HFF-Myc (cell line): ENCODE measurements at places on chromosomes 12 and 14.
A peak's percentile ranks its signal among the peaks of the same experiment; 100 is the strongest.

GRCh38 chr12:27330846-27331245, 1.8 kb upstream of the BMAL2 start:
- DNase-seq, result no peak

DNA sequence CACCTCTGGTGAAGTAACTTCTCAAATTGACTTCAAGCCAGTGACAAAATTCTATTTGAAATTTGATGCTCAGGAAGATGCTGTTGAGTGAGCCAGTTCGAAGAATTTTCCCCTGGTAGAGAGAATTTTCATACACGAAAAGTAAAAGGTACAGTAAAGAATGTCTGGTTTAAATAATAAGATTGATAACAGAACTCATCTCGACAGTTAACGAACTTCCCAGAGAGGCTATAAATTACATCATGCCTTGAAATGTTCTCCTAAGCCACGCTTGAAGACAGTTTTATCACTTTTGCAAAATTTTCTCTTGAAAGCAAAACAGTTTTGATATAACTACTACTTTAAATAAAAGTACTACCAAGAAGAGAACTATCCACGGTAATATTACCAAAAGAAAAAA, 14.4 kb upstream of the OR11G2 start:
- no peak for DNase-seq

- no peak for DNase-seq
Observed at GRCh38 chr12:54265364-54265812, 14.5 kb downstream of the CBX5 start.

- no peak for DNase-seq
Observed at GRCh38 chr12:21644516-21644915, 13.1 kb downstream of the LDHB start.

- DNase-seq, result no peak
Observed at GRCh38 chr12:100624571-100624970, 51.1 kb downstream of the GAS2L3 start.

DNA sequence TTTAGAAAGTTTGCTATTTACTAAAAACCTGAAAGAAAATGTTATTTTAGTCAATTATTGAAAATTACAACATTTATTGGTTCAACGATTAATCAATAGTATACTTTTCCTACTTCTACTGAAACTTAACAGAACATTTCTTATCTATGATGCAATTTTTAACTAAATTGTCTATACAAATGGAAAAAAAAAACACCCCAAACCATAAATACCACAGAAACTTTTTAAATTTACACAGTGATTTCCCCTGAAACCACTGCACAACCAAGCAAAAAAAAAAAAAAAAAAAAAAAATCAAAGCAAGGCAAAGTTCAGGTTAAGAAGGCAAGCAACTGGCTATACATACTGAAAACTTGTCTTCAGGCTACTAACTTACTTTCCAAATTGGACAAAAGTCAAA, 71.9 kb upstream of the POC1B start:
- DNase-seq, result no peak

DNA sequence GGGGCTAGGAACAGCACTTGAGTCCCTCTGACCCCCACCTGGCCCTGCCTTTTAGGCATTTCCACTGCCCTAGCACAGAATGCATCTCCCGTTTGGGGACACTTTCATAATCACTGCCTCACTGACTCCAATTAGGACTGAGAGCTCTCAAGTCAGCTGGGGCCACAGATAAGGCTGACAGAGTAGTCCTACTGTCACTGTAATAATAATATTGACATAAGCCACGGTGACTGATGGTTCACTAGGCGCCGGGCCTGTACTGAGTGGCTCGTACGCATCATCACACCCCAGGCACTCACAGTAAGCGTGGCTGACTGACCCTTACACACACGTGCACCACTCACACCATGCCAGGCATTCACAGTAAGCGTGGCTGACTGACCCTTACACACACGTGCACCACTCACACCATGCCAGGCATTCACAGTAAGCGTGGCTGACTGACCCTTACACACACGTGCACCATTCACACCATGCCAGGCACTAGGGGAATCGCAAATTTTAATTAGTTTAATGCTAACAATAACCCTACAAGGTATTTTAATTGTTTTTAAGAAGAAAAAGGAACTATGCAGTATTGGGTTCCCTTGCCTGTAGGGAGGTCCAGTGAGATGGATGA, 87.7 kb downstream of the CHGA start:
- no peak for DNase-seq

GRCh38 chr12:12381982-12382381, 25.1 kb downstream of the BORCS5 start:
- no peak for DNase-seq

GRCh38 chr14:75222208-75222701, 45.8 kb upstream of the TMED10 start:
- no peak for DNase-seq

- DNase-seq, result no peak
Observed at GRCh38 chr14:31858868-31859267, 218.2 kb upstream of the ARHGAP5 start.

- DNase-seq, result no peak
Observed at GRCh38 chr12:50517421-50518048, 12.8 kb downstream of the DIP2B start.

- DNase-seq, result peak; percentile 47
Observed at GRCh38 chr12:2853626-2854025, 3.2 kb downstream of the TEX52 start.

- DNase-seq, result no peak
Observed at GRCh38 chr14:27015065-27015464, 417.2 kb upstream of the NOVA1 start.

GRCh38 chr12:116529686-116530085, 29.5 kb upstream of the MAP1LC3B2 start:
- no peak for DNase-seq

- DNase-seq, result no peak
Observed at GRCh38 chr12:92058664-92059063, 87.0 kb downstream of the BTG1 start.

- DNase-seq, result no peak
Observed at GRCh38 chr14:59240356-59240755, 51.9 kb downstream of the DAAM1 start.

DNA sequence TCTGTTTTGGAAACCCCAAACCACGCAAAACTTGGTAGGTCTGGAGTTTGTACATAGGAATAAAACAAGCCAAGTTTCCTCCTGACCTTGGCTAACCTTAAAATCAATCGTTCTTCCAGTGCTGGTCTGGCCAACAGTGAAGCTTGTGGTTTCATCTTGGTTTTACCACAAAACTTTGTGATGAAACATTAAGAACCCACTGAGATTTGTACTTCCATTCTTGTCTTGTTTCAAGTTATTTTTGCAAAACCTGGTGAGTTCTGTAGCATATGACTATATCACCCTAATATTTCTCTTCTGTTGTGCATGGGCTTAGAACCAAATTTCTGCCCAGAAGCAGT, 26.4 kb downstream of the SIX1 start:
- DNase-seq, result no peak

DNA sequence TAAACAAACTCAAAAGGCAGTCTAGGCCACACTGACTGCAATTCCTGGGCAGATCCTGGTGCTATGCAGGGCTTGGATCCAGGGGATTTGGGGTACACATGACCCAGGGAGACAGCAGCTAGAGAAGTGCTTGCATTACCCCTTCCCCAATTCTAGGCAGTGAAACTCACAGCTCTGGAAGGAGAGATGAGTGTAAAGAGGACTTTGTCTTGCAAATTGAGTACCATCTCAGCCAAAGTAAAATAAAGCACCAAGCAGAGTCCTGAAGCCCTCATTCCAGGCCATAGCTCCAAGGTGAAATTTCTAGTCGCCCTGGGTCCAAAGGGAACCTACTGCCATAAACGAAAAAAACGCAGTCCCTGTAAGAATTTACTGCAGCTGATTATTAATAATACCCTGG, 644.9 kb upstream of the FLRT2 start:
- no peak for DNase-seq

DNA sequence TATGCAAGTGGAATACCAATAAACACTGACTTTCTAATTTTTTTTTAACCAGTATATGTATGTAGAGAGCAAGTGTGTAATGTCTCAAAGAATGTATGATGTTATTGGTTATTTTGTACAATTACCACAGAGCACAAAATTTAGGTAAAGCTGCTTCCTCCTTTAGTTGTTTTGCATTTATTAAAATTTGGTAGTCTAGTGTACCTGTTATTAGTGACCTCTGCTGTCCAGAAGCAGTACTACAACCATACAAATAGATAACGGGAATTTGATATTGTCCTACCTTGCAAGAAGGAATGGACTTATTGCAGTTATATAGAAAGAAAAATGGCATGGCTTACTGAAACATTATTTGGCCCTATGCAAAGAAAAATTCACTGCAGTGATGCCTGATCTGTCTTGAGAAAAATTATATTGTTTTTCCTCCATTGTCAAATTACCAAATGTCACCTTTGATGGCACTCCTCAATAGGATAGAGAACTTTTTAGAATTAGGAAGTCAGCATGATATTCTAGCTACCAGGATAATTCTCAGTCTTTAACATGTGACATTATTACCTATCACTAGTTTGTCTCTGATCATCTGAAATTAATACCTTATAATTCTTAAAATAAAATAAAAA, 153.9 kb upstream of the RMST start:
- peak; percentile 6 for DNase-seq

- DNase-seq, result no peak
Observed at GRCh38 chr14:99119554-99120525, 152.2 kb downstream of the BCL11B start.

DNA sequence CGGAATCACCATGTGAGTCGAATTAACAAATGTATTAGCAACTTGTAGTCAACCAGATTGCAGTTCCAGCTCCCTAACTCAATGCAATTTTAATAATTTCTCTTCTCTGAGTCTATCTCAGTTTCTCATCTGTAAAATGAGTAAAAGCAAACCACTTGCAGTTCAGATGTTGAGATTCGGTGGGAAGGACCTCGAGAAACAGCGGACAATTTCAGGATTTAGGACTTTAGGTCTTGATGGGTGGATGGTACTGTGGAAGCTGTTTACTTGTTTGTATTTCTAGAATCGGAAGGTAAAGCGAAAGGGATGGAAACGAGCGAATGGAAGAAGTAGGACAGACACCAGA, 510 bp upstream of the TTC8 start:
- DNase-seq, result no peak

- DNase-seq, result no peak
Observed at GRCh38 chr12:96237035-96237434, 42.9 kb downstream of the ELK3 start.

DNA sequence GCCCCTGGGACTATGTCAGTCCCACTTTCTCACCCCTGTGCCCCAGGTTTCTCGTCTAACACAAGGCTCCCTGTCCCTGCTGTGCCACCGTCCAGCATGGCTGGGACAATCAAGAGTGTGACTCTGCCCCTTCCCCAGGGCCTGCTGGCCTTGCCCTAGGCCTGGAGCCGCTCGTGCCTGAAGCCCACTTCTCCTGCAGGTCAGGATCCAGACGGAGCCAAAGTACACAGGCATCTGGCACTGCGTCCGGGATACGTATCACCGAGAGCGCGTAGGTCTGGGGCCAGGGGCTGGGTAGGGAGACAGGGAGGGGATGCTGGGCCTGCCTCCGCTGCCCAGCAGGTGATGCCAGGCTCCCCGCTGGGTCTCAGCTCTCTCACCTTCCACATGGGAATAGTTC, 2.8 kb downstream of the SLC25A47 start:
- no peak for DNase-seq

GRCh38 chr12:22408610-22409376, 74.3 kb upstream of the ST8SIA1 start:
- DNase-seq, result no peak

GRCh38 chr12:121494093-121494787, 86.6 kb downstream of the KDM2B start:
- peak; percentile 10 for DNase-seq

DNA sequence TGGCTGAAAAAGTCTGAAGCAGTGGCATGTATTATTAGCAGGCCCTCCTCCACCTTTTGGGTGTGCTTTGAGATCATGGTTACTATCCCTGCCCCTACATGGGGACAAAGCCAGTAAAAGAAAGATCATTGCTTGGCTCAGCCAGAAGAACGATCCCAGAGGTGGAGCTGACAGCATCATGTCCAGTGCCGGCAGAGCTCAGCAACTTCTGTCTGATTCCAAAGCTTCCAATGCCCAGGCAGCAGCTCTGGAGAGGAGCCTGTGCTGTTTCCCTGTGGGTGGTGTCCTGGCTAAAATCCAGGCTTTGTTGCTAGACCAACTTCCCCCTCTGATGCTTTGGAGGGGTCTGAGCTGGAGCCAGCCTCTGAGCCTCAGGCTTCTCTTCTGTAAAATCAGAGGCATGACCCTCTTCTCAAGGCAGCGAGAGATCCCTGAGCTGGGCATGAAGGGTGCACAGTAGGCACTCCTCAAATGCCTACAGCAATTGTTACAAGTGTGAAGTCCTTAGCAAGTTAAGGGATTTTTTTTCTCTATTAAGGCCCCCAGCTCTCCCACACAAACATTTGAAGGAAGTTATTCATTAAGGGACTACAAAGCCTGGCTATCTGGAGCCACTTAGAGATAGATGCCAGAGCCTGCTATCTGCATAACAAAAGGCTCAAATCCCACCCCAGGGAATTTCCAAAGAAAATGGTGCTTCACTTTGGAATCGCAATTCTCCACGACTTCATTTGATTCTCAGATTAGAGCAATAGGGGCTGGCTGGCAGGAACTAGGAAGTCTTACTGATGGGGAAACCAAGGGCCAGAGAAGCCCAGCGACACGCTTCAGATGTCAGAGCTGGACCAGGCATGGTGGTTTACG, 10.9 kb upstream of the GSC start:
- DNase-seq, result no peak
